ENCODE measurements at places on chromosomes 1 and 21. TPM values are rescaled to one million over a fixed set of nuclear protein-coding genes. Genes with fewer than 3 reads are reported as not detected.

The LORICRIN gene
- total RNA-seq, result not detected

The OR2T29 gene
- not detected for total RNA-seq

The NCAM2 gene
- not detected for total RNA-seq

The DRAXIN gene
- 0.04 TPM for total RNA-seq

The RGS1 gene
- 1.7 TPM for total RNA-seq

The CYP4Z1 gene
- total RNA-seq, result 0.72 TPM

The GPATCH2 gene
- total RNA-seq, result 6.5 TPM

The TRAF3IP3 gene
- total RNA-seq, result 0.80 TPM

The FCGR2B gene
- 0.80 TPM for total RNA-seq

The OPRD1 gene
- not detected for total RNA-seq

The LSM10 gene
- 22.7 TPM for total RNA-seq

The RBP7 gene
- 13.4 TPM for total RNA-seq

The AGMAT gene
- total RNA-seq, result 1.4 TPM

The OLFML2B gene
- total RNA-seq, result 0.72 TPM

The ISG20L2 gene
- 27.5 TPM for total RNA-seq

The S100A7A gene
- total RNA-seq, result 24.6 TPM

The HJV gene
- total RNA-seq, result not detected

The TPTE gene
- total RNA-seq, result not detected

All from esophagus mucosa (tissue), 1 donor.